HCEC 1CT (cell line): ENCODE measurements at places on chromosomes 6 and 20.

DNA sequence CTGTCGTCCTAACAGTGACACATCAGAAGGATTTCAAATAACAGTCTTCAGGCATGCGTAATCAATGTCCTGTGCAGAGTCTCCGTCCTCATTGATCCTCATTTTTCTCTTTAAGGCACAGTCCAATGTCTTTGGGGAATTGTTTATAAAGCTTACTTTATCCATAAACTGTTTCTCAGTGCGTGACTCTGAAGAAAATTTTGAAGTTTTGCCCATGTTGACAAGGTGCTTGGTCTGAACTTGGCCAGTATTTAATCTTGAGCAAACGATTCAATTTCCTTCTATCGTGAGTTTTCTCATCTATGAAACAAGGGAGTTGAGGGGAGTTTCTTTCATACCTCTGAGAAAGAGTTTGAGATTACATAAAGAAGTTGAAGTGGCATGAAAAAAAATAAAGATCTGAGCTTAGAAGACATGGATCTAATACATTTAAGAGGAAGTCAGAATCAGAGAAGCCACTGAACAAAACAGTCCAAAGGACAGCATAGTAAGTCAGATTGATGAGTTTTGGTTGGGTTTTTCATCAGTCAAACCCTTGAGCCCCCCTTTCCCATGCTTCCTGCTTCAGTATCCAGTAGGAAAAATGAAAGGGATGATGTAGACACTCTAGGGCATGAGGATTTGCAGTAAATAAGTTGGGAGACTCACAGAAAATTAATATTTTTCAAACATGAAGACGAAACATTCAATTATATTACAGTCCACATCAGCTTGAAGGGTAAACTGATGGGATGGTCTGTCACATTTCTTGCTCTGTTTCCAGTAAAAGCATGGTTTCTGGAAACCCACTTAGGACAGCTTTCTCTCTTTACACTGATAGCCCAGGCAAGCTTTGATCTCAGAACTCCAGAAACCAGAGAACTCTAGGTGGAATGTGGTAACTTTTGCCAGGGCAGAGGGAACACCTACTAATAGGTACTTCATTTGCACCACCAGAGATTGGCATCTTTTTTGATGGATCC lies 8.1 kb downstream of the EDN1 start:
- DNase-seq = no peak

GRCh38 chr20:575230-575629 lies 31.6 kb upstream of the CSNK2A1 start:
- no peak for DNase-seq

GRCh38 chr20:52039790-52040189 lies 151.8 kb downstream of the ZFP64 start:
- no peak for DNase-seq

DNA sequence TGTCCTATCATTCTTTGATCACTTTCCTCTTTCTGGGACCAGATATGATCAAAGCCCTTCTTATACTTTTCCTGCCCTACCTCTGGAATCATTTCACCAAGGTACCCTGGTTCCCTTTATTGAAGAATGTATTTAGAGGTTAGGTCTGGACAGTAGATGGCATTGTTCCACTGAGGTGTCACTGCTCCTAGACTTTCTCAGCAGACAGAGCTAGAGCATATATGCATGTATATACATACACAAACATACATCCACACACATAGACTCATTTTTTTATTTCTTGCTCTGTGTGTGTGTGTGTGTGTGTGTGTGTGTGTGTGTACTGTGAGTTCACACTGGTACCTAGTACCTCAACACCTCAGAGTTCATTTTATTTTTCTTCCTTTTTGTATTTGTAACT lies 40.9 kb downstream of the PTPRA start:
- no peak for DNase-seq

GRCh38 chr20:47546184-47547033 lies 44.7 kb downstream of the NCOA3 start:
- DNase-seq = peak; percentile 87

GRCh38 chr6:73585566-73586415 lies 65.0 kb upstream of the EEF1A1 start:
- DNase-seq = peak; percentile 81

- no peak for DNase-seq
Measured at GRCh38 chr6:134979142-134979541, 29.2 kb upstream of the ALDH8A1 start.

GRCh38 chr20:56653211-56653610 lies 24.1 kb downstream of the TFAP2C start:
- no peak for DNase-seq

DNA sequence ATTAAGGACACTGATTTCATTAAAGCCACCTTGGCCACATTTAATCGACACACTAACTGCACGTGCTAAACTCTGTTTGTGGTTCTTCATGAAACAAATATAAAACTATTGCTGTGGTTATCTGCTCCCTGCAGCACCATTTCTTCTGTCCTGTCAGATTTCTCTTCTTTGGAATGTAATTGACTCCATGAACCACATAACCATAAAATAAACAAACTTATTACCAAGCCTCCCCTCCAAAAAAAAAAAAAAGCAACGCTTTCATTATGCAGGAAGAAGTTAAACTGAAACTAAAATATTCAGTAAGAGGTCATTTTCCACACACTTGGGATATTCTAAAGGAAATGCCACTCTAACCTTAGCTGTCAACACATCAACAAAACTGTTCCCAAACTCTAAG lies 319.1 kb upstream of the NT5E start:
- peak; percentile 22 for DNase-seq

DNA sequence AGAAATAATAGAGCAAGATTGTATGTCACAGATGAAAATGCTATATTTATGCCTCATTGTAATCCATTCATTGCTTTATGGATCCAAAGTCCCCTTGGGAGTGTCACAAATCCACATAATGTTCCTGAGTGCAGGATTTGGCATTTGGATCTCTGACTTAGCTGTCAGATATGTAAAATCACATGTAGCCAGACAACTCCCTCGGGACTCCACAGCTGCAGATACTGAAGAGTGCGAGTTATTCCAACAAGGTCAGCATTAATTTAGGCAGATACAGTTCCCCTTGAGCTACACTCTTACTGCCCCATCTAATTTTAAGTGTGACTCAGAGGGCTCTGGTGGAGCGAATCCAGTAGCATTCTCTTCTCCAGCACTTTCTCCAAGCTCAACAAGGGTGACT lies 433.2 kb downstream of the CD83 start:
- peak; percentile 14 for DNase-seq

GRCh38 chr20:37914672-37915433 lies 11.9 kb downstream of the VSTM2L start:
- DNase-seq = no peak

DNA sequence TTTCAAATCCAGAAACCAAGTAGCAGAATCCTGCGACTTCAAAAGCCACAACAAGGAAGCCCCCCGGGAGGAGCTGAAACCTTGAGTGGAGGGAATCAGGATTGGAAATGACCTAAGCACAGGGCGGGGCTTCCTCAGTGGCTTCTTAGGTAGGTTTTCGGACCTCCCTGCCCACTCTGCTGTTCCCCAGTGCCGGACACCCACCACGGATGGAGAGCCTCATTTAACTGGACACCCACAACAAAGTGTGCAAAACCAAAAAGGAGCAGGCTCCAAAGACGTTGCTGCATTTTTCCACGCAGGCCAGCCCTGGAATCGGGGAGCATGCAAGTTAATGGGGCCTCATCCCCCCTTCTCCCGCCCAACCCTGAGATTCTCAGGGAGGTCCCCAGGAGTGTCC lies 144.4 kb downstream of the NFATC2 start:
- no peak for DNase-seq

DNA sequence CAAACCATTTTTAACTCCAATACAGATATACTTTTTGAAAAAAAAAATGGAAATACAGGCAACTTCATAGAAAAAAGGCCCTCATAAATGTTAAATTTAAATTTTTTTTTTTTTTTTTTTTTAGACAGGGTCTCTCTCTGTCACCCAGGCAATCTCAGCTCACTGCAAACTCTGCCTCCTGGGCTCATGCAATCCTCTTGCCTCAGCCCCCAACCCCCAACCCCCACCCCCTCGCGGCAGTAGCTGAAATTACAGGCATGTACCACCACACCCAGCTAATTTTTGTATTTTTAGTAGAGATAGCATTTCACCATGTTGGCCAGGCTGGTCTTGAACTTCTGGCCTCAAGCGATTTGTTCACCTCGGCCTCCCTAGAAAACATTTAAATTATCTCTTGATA lies 12.8 kb upstream of the ULBP3 start:
- DNase-seq = no peak

DNA sequence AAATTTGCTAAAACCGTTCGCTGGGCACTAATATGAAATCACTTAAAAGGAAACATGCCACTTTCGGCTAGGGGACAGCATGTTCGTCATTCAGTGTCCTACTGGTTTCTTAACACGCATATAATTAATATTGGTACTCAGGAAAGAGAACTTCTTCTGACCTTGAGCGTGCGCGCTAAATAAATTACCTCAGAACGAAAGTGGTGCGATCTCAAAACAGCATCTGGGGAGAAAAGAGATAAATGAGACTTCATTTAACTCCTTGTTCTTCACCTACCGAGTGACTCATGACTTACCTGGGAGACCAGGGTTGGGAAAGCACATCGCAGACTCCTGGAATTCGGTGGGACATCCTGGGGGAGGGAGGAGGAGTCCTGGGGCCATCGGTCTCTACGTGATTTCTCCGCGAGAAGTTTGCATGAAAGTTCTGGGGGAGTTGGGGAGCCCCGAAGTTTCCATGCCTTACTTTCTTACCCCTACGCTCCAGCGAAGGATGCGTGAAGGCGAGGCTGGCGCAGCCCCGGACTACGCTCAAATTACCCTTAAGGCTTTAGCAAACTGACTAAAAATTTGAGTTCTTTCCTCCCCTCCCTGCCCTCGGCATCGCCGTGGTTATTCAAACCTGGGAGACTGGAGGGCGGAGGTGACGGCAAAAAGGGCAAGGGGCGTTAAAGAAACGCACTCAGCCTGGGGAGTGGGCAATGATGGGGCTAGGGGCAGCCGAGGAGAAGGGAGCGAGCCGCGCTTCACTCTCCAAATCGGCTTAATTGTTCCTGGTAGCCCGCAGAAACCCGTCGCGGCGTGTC lies 1.1 kb upstream of the BEND6 start:
- DNase-seq = peak; percentile 53
